Kidney (tissue), 22 donors: ENCODE measurements at places on chromosomes 16 and 17. TPM values are rescaled to one million over a fixed set of nuclear protein-coding genes. Genes with fewer than 3 reads are reported as not detected.
A peak's percentile ranks its signal among the peaks of the same experiment; 100 is the strongest.

TPSG1 gene
- 3.4 TPM for total RNA-seq

DNA sequence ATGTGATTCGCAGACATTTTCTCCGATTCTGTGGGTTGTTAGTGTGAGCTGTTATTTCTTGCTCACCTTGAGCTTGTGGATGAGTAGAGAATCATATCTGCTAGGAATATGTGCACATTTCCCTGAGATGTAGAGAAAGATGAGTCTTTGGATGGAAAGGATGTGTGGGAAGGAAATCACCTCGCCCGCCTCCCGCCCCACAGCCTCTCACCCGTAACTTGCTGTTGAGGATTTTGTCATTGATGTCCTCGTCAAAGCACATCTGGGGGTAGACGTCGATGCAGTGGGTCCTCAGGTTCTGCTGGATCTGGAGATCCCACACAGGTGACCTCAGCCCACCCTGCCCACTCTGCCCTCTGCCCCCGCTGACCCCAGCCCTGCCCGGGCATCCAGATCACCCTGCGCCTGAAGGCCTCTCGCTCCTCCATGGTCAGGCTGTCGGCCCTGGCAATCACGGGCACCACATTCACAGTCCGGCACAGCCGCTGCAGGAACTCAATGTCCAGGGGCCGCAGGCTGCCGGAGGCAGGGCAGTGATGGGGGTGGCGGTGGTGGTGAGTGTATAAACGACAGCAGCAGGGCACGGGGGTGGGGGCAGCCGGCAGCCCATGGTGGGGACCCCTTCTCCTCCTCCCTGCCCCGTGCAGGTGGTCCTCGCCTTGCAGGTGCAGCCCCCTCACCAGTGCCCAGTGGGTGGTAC is 4.7 kb downstream of the SEPTIN12 start:
- no peaks in the 10 kb centered on the region for H3K36me3 ChIP-seq
- no peak overlapping the region for H3K27ac ChIP-seq
- no peak overlapping the region for H3K4me3 ChIP-seq
- no peaks in the 10 kb centered on the region for H3K4me1 ChIP-seq
- no peak for DNase-seq

GRCh38 chr17:68732301-68732749 is 131.2 kb upstream of the FAM20A start:
- no peak overlapping the region for H3K27ac ChIP-seq
- H3K4me1 ChIP-seq = no peaks in the 10 kb centered on the region
- H3K36me3 ChIP-seq = no peaks in the 10 kb centered on the region
- no peaks in the 10 kb centered on the region for H3K27me3 ChIP-seq
- H3K4me3 ChIP-seq = no peak overlapping the region

FAM171A2 gene
- total RNA-seq = 0.94 TPM

ELMO3 gene
- total RNA-seq = 24.2 TPM

- no peaks in the 10 kb centered on the region for H3K27me3 ChIP-seq
- no peaks in the 10 kb centered on the region for H3K4me1 ChIP-seq
- no peaks in the 10 kb centered on the region for H3K36me3 ChIP-seq
- no peak overlapping the region for H3K27ac ChIP-seq
Observed at GRCh38 chr16:81251871-81252270, 13.4 kb downstream of the BCO1 start.

RHOT1 gene
- total RNA-seq = 25.6 TPM

DNA sequence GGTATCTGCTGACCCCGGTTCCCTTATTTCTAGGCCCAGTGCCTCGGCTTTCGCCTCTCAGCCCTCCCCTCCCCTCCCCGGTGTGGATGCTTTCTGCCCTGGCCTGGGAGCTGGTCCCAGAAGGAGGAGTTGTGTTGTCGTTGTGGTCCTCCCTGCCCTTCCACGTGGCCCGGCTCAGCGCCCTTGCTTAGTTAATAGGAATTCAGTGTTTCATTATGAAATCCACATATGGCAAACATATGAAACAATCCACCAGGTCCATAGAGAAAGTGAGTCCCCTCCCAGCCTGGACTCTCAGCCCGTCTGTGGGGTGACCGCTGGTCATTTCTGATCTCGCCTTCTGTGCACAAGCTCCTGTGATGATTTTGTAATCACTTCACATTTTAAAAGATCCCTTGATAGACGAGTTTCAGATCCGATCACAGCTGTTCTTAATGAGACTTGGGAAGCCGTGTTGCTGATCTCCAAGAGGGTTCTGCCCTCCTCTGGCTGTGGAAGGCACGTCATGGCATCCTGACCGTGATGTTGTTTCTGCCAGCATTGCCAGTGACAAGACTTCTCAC is 112.1 kb downstream of the BANP start:
- no peaks in the 10 kb centered on the region for H3K4me1 ChIP-seq
- H3K27ac ChIP-seq = no peak overlapping the region
- peaks cover 9% of the 10 kb centered on the region for H3K36me3 ChIP-seq
- no peaks in the 10 kb centered on the region for H3K27me3 ChIP-seq
- H3K4me3 ChIP-seq = no peak overlapping the region

ATP2A1 gene
- total RNA-seq = 0.25 TPM

GRCh38 chr17:4592240-4593005 is 8.1 kb downstream of the SMTNL2 start:
- no peak for DNase-seq
- H3K27ac ChIP-seq = peak overlapping the region; percentile 2
- H3K27me3 ChIP-seq = no peaks in the 10 kb centered on the region
- no peaks in the 10 kb centered on the region for H3K4me1 ChIP-seq
- no peak overlapping the region for H3K4me3 ChIP-seq

ITGAX gene
- 11.9 TPM for total RNA-seq

MED31 gene
- total RNA-seq = 15.9 TPM

- H3K27ac ChIP-seq = peak overlapping the region; percentile 21
- H3K36me3 ChIP-seq = no peaks in the 10 kb centered on the region
- H3K4me1 ChIP-seq = no peaks in the 10 kb centered on the region
- H3K27me3 ChIP-seq = no peaks in the 10 kb centered on the region
- no peak for DNase-seq
Observed at GRCh38 chr17:61075988-61076387, 323.7 kb upstream of the TBX2 start.

- H3K27ac ChIP-seq = peak overlapping the region; percentile 11
- peaks cover 57% of the 10 kb centered on the region for H3K4me1 ChIP-seq
- no peak overlapping the region for H3K4me3 ChIP-seq
- DNase-seq = no peak
- no peaks in the 10 kb centered on the region for H3K27me3 ChIP-seq
- peaks cover 5% of the 10 kb centered on the region for H3K36me3 ChIP-seq
Observed at GRCh38 chr16:70432723-70433457, 6.0 kb downstream of the ST3GAL2 start.

GRCh38 chr16:30437511-30438046 is 7.7 kb upstream of the DCTPP1 start:
- no peak overlapping the region for H3K27ac ChIP-seq
- DNase-seq = no peak
- H3K4me3 ChIP-seq = no peak overlapping the region
- H3K36me3 ChIP-seq = no peaks in the 10 kb centered on the region

IGSF6 gene
- total RNA-seq = 8.1 TPM

DNA sequence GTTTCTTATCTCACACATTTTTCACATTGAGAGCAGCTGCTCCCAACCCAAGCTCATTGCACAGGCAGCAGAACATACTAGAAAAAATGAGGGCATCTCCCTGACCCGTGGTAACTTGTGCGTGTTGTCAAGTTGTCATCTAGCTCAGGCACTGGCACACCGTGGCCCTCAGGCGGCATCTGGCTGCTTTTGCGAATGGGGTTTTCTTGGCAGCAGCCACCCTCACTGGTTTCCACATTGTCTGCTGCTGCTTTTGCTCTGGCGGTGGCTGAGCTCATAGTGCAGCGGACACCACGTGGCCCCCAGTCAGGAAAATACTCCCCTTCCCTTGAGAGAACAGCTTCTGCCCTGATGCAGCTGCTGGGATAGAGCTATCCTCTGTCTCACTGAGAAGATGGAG is 9.4 kb upstream of the TEDC2 start:
- no peak overlapping the region for H3K4me3 ChIP-seq
- DNase-seq = no peak
- H3K4me1 ChIP-seq = no peaks in the 10 kb centered on the region
- H3K27me3 ChIP-seq = no peaks in the 10 kb centered on the region

- H3K4me3 ChIP-seq = no peak overlapping the region
- H3K4me1 ChIP-seq = peaks cover 3% of the 10 kb centered on the region
Observed at GRCh38 chr16:8647721-8648318, 26.3 kb downstream of the METTL22 start.

DNA sequence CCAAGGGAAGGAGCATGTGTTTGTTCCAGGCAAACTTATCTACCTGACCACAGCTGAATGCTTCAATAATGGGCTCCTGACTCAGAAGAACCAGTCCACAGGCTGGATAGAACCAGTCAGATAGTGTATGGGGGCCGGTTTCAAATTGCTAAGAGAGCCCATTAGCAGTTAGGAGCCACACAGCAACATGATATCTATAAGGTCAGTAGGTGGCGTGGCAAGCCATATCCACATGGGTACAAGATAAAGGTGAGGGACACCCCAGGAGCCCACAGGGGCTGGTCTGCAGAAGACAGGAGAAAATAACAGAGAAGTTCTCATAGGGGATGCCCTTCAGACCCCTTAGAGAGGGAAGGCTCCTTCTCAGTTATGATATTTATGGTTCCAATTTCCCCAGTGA is 31.6 kb upstream of the CDRT15 start:
- no peak overlapping the region for H3K27ac ChIP-seq
- no peak overlapping the region for H3K4me3 ChIP-seq
- no peak for DNase-seq
- no peaks in the 10 kb centered on the region for H3K4me1 ChIP-seq
- H3K36me3 ChIP-seq = no peaks in the 10 kb centered on the region
- H3K27me3 ChIP-seq = no peaks in the 10 kb centered on the region

- H3K27ac ChIP-seq = peak overlapping the region; percentile 59
- H3K4me3 ChIP-seq = no peak overlapping the region
- DNase-seq = no peak
- no peaks in the 10 kb centered on the region for H3K27me3 ChIP-seq
Observed at GRCh38 chr16:13781575-13782338, 138.2 kb upstream of the ERCC4 start.

DNA sequence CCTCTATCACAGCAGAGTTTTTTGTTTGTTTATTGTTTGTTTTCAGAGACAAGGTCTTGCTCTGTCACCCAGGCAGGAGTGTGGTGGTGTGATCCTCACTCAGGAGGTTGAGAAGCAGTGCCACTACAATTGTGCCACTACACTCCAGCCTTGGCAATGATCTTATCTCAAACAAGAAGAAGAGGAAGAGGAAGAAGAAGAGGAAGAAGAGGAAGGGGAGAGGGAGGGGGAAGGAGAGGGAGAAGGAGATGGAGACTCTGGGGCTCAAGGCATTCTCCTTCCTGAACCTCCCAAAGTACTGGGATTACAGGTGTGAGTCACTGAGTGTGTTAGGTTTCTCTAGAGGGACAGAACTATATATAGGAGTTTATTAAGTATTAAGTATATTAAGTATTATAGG is 17.1 kb upstream of the C17orf58 start:
- no peak overlapping the region for H3K4me3 ChIP-seq
- H3K27ac ChIP-seq = no peak overlapping the region
- no peak for DNase-seq
- no peaks in the 10 kb centered on the region for H3K4me1 ChIP-seq

DNA sequence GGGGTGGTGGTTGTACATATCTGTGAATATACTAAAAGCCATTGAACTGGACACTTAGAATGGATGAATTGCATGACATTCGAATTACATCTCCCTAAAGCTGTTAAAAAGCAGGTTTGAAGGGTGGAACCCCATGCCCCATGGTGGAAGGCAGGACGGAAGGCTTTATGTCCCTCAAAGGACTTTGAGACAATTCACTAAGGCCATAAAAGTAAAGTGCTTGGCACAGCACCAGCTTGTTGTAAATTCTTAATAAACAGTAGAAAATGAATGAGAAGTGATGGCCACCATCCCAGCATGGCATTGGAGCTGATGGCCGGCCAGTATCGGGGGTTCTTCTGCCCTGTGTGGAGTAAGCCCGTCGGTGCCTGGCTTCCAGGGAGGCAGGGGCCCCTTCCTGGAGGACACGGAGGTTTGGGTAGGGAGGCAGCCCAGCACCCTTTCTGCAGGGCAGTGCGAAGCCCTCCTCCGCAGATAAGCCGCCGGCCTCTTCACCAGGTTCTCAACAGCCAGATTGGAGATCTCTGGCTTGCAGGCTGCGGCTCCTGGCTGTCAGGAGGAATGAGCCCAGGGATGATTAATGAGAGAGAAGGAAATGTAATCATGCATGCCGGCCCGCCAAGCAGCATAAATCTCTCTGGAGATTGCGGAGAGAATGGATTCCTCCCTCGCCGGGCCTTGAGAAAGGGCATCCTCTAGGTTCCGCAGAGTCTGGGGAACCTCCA is 346.9 kb downstream of the FOXL1 start:
- H3K27me3 ChIP-seq = no peaks in the 10 kb centered on the region
- H3K27ac ChIP-seq = no peak overlapping the region
- H3K4me1 ChIP-seq = no peaks in the 10 kb centered on the region
- no peak overlapping the region for H3K4me3 ChIP-seq
- H3K36me3 ChIP-seq = no peaks in the 10 kb centered on the region

DNA sequence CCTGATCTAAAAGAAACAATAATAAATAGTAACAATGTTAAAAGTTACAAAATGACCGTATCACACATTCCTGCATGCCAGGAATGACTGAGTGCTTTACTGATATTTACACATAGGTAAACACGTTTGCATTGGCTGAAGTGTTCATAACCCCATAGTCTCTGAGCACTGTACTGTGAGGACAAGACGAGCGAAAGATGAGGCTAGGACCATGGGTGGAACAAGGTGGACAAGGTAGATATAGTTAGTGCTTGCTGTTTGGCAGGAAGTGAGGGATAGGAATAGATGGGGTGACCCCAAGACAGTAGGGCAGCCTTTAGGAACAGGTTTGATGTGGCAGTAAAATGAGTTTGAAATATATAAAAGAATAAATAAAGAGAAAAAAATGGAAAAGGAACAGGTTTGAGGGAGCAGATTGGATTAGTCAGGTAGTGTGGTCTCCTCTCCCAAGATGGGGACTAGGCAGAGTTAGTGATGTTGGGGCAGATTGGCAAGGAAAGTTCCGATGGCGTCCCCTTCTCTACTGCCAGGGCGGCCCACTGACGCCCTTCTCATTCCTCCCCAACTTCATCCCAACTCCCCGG is 452 bp upstream of the E2F4 start:
- no peak overlapping the region for H3K27ac ChIP-seq
- no peak for DNase-seq
- no peaks in the 10 kb centered on the region for H3K27me3 ChIP-seq
- peak overlapping the region; percentile 22 for H3K4me3 ChIP-seq
- peaks cover 32% of the 10 kb centered on the region for H3K36me3 ChIP-seq

DNA sequence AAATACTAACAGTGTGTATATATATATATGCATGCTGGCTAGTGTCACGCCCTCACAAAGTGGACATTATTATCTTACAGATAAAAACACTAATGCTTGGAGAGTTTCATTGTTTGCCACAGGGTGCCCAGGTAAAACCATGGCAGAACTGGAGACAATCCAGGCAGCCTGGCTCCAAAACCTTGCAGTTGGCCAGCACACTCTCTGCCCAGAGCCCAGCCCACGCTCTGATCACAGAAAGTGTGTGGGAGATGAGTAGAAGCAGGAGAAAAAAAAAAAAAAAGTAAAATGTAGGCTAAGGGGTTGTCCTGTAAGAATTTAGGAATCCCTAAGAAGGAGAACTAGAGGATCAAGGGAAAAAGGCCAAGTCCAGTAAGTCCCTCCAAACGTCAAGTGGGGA is 538.0 kb downstream of the CDH13 start:
- no peaks in the 10 kb centered on the region for H3K27me3 ChIP-seq
- DNase-seq = no peak
- H3K4me1 ChIP-seq = no peaks in the 10 kb centered on the region
- no peaks in the 10 kb centered on the region for H3K36me3 ChIP-seq
